Articular chondrocyte of knee joint (primary cell): ENCODE measurements at places on chromosomes 6 and 20. TPM values are rescaled to one million over a fixed set of nuclear protein-coding genes. Genes with fewer than 3 reads are reported as not detected.

FOXQ1 gene
- total RNA-seq, result 14.2 and 25.5 TPM in 2 replicates

CASS4 gene
- 0.11 TPM in 1 of 2 replicates, not detected in the other for total RNA-seq

CITED2 gene
- 336 and 438 TPM in 2 replicates for total RNA-seq

LY6G5C gene
- total RNA-seq, result 0.26 and 0.65 TPM in 2 replicates

PTPRT gene
- total RNA-seq, result not detected in 2 replicates

SLC17A2 gene
- not detected in 2 replicates for total RNA-seq

XKR7 gene
- not detected in 2 replicates for total RNA-seq

PPIL6 gene
- total RNA-seq, result 3.9 and 6.2 TPM in 2 replicates

CST5 gene
- total RNA-seq, result not detected in 2 replicates

VIP gene
- total RNA-seq, result not detected in 2 replicates

PSORS1C2 gene
- not detected in 2 replicates for total RNA-seq

CFB gene
- total RNA-seq, result 26.9 and 34.6 TPM in 2 replicates

CGAS gene
- total RNA-seq, result 7.2 and 7.9 TPM in 2 replicates

KHDC1L gene
- total RNA-seq, result 0.26 and 0.54 TPM in 2 replicates

TNFRSF6B gene
- total RNA-seq, result 2.9 and 5.4 TPM in 2 replicates

HTR1E gene
- not detected in 2 replicates for total RNA-seq

EYS gene
- total RNA-seq, result under 0.01 TPM in 2 replicates

TOMM34 gene
- total RNA-seq, result 15.3 and 16.4 TPM in 2 replicates

GPSM3 gene
- total RNA-seq, result 0.86 and 1.0 TPM in 2 replicates

PPP1R3G gene
- 2.1 and 2.2 TPM in 2 replicates for total RNA-seq

PTK6 gene
- total RNA-seq, result 0.11 and 0.13 TPM in 2 replicates

CRISP3 gene
- not detected in 2 replicates for total RNA-seq

ADGRF4 gene
- total RNA-seq, result under 0.01 TPM in 1 of 2 replicates, not detected in the other

C4B gene
- total RNA-seq, result 2.4 and 3.4 TPM in 2 replicates

NT5E gene
- total RNA-seq, result 499 and 602 TPM in 2 replicates

ATG5 gene
- total RNA-seq, result 45.1 and 50.2 TPM in 2 replicates

SLC22A1 gene
- total RNA-seq, result 0.52 and 1.1 TPM in 2 replicates

ZNF334 gene
- total RNA-seq, result 6.9 and 8.3 TPM in 2 replicates

SYCP2 gene
- 2.6 and 2.7 TPM in 2 replicates for total RNA-seq

SRF gene
- 11.9 and 14.3 TPM in 2 replicates for total RNA-seq

RGS17 gene
- total RNA-seq, result 0.65 and 1.1 TPM in 2 replicates

LAMA4 gene
- 459 and 536 TPM in 2 replicates for total RNA-seq

ELOVL4 gene
- total RNA-seq, result 12.3 and 13.4 TPM in 2 replicates

UNC5CL gene
- 0.11 and 0.26 TPM in 2 replicates for total RNA-seq

TNNC2 gene
- 0.39 and 1.4 TPM in 2 replicates for total RNA-seq

ASIP gene
- total RNA-seq, result 0.22 TPM in 1 of 2 replicates, not detected in the other
